Stimulated activated CD8-positive, alpha-beta memory T cell treated with anti-CD3 and anti-CD28 coated beads, Interleukin-4, amount 100 ng/mL, for 1 hour (primary cell): ENCODE measurements at places on chromosomes 3 and 15.
A peak's percentile ranks its signal among the peaks of the same experiment; 100 is the strongest.

- peak; percentile 73 for DNase-seq
Measured at GRCh38 chr3:151168269-151169094, 34.5 kb downstream of the GPR171 start.

GRCh38 chr3:81363816-81364215, 397.6 kb downstream of the GBE1 start:
- no peak for DNase-seq

- DNase-seq = no peak
Measured at GRCh38 chr15:33384307-33384706, 73.5 kb downstream of the RYR3 start.

- DNase-seq = no peak
Measured at GRCh38 chr3:170240142-170240541, 17.9 kb downstream of the PRKCI start.

- no peak for DNase-seq
Measured at GRCh38 chr3:184716622-184717398, 4.9 kb upstream of the MAGEF1 start.

- no peak for DNase-seq
Measured at GRCh38 chr3:161905520-161906132, 409.0 kb downstream of the OTOL1 start.

- no peak for DNase-seq
Measured at GRCh38 chr15:72521682-72522081, 47.6 kb downstream of the ARIH1 start.

DNA sequence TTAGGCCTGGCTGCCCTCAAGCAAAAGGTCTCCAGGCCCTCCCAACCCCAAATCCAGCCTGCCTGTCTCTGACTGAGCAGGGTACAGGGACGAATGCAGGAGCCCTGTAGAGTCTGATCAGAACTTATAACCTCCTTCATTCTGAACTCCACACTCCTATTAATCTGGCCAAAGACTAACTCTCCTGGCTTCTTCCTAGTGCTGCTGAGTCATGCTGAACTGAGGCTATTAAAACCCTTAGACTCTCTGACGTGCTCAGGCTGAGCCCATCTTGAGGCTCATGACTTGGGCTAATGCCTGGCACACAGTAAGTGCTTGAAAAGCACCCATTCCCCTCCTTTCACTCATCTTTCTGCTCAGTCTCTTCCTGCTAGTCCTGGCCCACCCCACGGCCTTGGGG, 81.9 kb downstream of the NUP210 start:
- no peak for DNase-seq

GRCh38 chr15:68415061-68415460, 16.9 kb downstream of the ITGA11 start:
- no peak for DNase-seq

GRCh38 chr3:165194511-165195240, 1.5 kb downstream of the SLITRK3 start:
- DNase-seq = no peak

- DNase-seq = no peak
Measured at GRCh38 chr3:5972586-5972985, 785.1 kb downstream of the EDEM1 start.

DNA sequence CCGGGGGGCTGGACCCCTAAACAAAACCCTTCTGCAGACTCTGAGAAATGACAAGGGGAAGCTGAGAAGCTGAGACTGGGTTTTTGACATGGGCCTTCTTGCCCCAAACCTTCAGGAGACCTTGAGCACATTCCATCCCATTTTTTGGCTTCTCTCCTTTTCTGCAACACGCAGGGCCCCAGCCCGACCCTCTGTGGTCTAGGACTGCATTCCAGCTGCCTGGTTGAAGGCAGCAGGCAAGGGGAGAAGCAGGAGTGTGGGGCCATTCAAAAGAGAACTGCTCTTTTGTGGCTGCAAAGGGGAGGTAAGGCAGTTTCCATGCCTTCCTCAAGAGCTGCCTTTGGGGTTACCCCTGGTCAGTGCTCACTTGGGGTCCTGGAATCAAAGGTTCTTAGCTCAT, 263.0 kb downstream of the TLE3 start:
- no peak for DNase-seq

GRCh38 chr3:128337305-128337704, 129.4 kb downstream of the DNAJB8 start:
- DNase-seq = no peak

- no peak for DNase-seq
Measured at GRCh38 chr3:71300951-71301393, 282.6 kb downstream of the FOXP1 start.

DNA sequence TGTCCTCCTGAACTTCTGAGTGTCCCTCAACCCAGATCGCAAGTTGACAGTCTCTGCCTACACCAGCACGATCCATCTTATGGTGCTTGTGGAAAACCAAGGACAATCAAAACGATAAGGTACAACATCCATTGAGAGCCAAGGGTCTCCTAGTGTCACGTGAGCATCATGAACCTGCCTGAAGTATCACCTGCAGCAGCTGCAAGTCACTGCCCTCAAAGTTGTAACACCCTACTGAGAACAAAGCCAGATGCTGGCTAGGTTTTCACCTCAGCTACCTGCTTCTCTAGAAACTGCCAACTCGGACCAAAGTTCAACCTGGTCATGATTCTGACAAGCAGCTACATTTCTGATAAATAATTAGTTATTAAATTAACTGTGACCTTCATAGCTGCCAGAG, 17.5 kb downstream of the C2CD4B start:
- no peak for DNase-seq

- no peak for DNase-seq
Measured at GRCh38 chr3:111197485-111197884, 125.9 kb downstream of the NECTIN3 start.

DNA sequence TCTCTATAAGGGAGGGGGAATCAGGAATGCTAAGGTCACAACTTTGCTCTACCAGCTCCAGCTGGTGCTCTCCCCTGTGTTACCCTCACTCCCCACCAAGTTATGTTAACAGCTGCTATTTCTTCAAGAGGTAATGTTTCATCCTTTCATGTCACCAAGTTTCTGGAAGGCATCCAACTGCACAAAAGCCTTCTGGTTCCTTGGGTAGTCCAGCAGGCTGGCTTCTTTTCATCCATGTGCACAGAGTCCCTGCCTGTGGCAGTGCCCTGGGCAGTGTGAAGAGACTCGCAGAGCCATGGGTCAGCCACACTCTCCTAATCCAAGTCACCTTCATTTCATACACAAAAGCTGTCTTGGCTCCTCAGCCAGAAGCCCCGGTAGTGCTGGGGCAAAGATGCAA, 737.5 kb upstream of the LMCD1 start:
- DNase-seq = no peak

DNA sequence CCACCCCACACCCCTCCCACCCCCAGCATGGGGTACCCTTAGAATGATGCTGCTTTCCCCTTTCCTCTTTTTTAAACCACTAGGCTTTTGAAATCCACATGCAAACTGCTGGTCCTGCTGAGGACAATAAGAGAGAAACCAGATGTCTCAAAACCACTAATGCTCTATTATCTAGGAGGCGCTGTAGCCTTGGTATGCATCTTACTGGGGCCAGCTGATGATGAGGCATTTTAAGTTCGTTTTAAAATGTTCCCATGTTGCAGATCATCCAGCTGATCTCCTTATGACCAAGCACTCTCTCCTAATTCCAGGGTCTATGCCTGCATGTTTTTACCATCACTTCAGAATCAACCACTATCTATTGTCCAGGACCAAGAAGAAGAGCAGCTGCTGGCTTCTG, 1.3 kb downstream of the NME9 start:
- no peak for DNase-seq

GRCh38 chr3:148551767-148552260, 145.9 kb upstream of the AGTR1 start:
- no peak for DNase-seq

GRCh38 chr3:185371306-185372074, 8.6 kb downstream of the MAP3K13 start:
- DNase-seq = no peak

- no peak for DNase-seq
Measured at GRCh38 chr3:107745354-107745753, 222.6 kb downstream of the BBX start.

- no peak for DNase-seq
Measured at GRCh38 chr3:94269763-94270162, 206.9 kb downstream of the NSUN3 start.

GRCh38 chr3:159273608-159274007, 471.8 kb downstream of the MFSD1 start:
- no peak for DNase-seq

GRCh38 chr15:101006931-101007691, 88.0 kb downstream of the LRRK1 start:
- DNase-seq = peak; percentile 14

DNA sequence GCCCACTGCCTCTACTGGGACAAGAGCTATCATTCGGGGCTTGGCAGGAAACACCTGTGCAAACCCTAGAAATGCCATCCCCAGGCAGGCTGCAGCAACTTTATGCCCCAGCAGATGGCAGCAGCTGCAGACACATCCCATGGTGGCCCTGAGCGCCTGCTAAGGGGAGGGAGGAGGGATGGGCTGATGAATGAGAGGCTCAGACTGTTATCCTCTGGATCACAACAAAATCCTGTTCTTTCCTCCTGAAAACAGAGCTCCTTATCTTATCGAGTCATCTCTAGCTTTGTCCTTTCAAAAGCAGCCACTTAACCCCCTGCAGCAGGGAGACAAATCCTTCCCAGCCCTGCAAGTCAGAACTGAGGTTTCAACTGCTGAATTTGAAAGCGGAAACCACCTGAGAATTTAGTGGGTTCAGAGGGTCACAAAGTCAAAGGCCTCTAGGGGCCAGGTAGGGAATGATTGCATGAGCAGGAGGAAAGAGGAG, 90.6 kb upstream of the PROK2 start:
- DNase-seq = peak; percentile 52

- no peak for DNase-seq
Measured at GRCh38 chr3:14489641-14490040, 50.5 kb downstream of the GRIP2 start.

DNA sequence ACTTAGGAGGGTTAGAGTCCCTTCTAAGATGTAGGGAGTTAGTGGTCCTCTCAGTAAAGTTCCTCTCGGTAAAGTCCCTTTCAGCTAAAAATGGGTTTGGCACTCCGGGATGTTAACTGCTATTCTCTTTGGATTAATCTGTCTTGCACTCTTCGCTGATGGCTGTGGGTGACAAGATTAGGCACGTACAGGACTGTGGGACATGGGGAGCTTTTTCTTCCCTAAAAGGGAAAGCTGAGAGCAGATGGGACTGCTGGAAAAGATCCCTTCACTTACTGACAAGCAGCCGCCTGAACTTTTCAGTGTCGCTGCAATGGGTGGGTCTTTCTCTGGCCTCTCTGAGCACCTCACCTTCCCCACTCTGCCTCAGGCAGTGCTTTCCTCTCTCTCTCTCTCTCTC, 16.4 kb upstream of the HHATL start:
- DNase-seq = no peak

DNA sequence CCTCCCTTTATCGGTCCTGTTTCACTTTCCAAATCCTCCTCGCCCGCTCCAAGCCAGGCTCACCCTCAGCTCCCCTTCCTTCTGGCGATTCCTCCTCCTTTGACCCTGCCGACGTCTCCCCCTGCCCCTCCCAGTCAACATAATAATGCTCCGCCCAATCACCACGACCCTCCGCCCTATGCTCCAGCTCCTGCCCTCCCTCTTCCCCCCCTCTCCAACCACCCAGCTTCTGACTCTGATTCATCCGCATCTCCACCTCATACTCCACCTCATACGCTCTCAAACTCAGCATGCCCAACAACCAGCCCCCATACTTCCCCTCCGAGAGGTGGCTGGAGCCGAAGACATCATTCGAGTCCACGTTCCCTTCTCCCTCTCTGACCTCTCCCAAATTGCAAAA, 7.1 kb upstream of the AADAC start:
- DNase-seq = no peak
